ENCODE measurements at places on chromosomes 11 and 22. TPM values are rescaled to one million over a fixed set of nuclear protein-coding genes. Genes with fewer than 3 reads are reported as not detected.

The MMP3 gene
- not detected for total RNA-seq

The RIMBP3B gene
- not detected for total RNA-seq

The RFPL3 gene
- not detected for total RNA-seq

The PATE2 gene
- total RNA-seq: not detected

The MEI1 gene
- 2.3 TPM for total RNA-seq

The C11orf21 gene
- total RNA-seq: 0.15 TPM

The LRRN4CL gene
- 18.3 TPM for total RNA-seq

DNA sequence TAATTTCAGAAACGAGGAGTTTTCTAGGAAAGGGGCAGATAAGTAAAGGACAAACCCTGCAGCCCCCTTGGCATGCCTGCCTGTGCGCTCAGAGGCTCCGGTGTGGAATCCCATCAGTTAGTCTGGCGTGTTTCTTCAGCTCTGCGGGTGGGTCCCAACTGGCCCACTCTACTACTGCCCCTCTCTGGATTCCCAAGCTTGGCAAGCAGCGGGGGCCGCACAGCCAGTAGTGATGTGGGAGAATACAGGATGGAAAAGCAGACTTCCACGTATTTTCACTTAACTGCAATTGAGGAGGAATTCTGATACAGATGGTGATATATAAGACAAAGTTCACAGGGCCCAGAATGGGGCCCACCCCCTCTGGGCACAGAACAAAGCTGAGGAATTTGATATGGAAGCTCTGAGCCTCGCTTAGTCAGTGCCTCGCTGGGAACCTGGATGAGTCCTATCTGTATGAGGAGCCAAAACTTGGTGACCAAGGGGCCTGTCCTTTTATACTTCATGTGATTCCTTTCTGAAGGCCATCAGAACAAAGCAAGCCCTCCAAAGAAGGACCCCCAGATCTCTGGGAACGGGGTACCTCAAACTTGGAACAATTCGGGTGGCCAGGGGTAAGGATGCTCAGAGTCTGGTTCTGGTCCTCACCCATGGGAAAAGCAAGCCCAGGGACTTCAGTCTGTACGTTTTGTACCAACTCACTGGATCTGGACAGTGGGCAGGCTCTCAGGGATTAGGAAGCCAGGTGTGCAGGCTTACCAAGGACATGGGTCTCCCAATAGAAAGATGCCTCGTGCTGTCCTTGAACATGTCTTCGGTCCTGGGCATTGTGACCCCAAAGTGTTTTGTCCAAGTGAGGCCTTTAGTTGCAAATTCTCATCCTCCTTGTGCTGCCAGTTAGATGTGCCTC, 26.0 kb downstream of the RELT start:
- no peak overlapping the region for H3K4me3 ChIP-seq
- no peaks in the 10 kb centered on the region for H3K27me3 ChIP-seq
- no peak for DNase-seq
- H3K27ac ChIP-seq: no peak overlapping the region
- no peaks in the 10 kb centered on the region for H3K4me1 ChIP-seq
- no peaks in the 10 kb centered on the region for H3K36me3 ChIP-seq

- H3K4me3 ChIP-seq: no peak overlapping the region
- peaks cover 28% of the 10 kb centered on the region for H3K36me3 ChIP-seq
- no peak overlapping the region for H3K27ac ChIP-seq
- no peak for DNase-seq
- no peaks in the 10 kb centered on the region for H3K4me1 ChIP-seq
These were observed 35.7 kb downstream of the TBCEL start for GRCh38 chr11:121059605-121060004.

- no peaks in the 10 kb centered on the region for H3K27me3 ChIP-seq
- peak overlapping the region; percentile 10 for H3K4me3 ChIP-seq
- no peaks in the 10 kb centered on the region for H3K36me3 ChIP-seq
- peaks cover 60% of the 10 kb centered on the region for H3K4me1 ChIP-seq
These were observed 712 bp downstream of the CERK start for GRCh38 chr22:46737105-46737975.

- H3K4me3 ChIP-seq: no peak overlapping the region
- DNase-seq: no peak
- no peak overlapping the region for H3K27ac ChIP-seq
- H3K4me1 ChIP-seq: no peaks in the 10 kb centered on the region
These were observed 11.6 kb upstream of the CAPN5 start for GRCh38 chr11:77055101-77055561.

- H3K4me3 ChIP-seq: no peak overlapping the region
- no peaks in the 10 kb centered on the region for H3K36me3 ChIP-seq
- no peak overlapping the region for H3K27ac ChIP-seq
- peaks cover 29% of the 10 kb centered on the region for H3K4me1 ChIP-seq
These were observed 14.2 kb downstream of the PRR33 start for GRCh38 chr11:1877211-1878136.

DNA sequence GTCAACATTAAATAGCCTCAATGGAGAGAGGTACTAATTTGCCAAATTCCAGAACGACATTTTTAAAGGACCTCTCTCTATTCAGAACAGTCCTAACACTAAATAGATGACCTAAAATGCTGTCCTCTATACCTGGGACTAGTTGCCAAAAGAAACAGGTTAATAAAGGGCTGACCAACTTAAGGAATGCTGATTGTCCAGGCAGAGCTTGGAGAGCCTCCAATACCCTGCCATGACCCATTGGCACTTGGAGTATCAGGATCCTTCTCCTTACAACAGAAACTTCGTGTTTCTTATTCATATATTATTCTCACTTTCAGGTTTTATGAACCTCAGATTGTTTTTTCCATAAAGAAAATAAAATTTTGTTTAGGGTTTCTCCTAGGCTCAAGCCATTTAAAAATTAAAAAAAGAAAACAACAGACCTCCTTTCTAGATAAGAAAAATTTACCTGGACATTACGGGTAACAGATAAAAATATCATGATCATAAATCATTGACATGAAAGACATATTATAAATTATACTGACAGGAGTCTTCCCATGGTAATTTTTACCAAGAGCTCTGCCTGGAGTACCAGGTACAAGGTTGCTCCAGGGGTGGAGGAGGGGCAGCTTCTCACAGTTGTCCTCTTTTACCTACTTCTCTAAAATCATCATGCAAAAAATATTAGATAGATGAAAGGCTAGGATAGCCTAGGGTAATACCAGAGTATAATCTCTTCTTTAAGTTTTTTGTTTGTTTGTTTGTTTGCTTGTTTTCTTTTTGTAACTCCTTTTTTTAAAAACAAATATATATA, 2.0 kb downstream of the LRRC4C start:
- DNase-seq: peak; percentile 87
- no peaks in the 10 kb centered on the region for H3K36me3 ChIP-seq
- H3K4me1 ChIP-seq: peaks cover 9% of the 10 kb centered on the region
- peak overlapping the region; percentile 61 for H3K27ac ChIP-seq

DNA sequence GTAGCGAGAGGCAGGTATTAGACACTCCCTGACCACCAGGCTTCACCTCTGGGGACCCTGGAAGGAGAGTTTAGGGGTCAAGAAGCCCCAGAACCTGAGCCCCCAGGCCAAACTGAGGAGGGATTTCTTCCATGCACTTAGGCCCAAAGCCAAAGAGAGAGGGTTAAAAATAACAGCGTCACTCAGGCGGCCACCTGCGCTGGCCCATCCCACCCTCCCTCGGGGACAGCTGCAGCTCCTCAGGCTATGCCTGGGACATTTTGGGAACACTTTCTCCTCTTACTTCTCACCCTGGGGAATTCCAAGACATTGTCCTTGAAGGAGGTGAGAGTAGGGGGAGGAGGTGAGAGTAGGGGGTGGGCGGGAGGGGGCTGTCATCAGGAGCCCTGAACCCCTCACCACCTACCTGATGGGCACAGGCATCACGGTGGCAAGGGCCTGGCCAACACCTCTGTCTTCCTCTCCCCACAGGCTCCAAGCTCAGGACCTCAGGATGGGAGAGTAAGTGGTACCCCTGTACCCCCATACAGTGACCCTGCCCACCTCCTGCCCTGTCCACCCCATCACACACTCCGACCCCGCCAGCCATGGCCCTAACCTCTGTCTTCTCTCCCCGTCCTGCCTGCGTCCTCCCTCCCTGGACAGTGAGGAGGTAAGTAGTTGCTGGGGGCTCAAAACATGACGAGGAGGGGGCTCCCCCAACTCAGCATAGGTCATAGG, 583 bp downstream of the TNNI2 start:
- no peak overlapping the region for H3K27ac ChIP-seq
- no peaks in the 10 kb centered on the region for H3K4me1 ChIP-seq
- DNase-seq: no peak

DNA sequence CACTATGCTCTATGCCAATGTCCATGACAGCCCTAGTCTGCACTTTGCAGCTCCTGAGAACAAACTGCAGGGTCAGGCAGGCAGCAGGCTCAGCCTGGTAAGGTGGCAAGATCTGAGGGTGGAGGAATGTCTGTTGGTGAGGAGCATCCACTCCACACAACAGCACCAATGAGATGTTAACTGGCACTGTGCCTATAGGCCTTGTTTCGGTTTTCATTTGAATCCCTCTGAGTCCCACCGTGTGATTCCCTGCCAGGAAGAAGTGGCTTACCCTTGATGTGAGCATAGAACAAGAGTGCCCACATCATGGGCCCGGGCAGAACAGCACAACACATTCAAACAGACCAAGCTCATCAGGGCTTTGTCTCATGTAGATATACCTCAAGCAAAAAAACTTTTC, 44.1 kb upstream of the CHRM4 start:
- H3K36me3 ChIP-seq: peaks cover 18% of the 10 kb centered on the region
- H3K4me1 ChIP-seq: no peaks in the 10 kb centered on the region
- H3K27me3 ChIP-seq: no peaks in the 10 kb centered on the region
- H3K4me3 ChIP-seq: no peak overlapping the region
- peak; percentile 37 for DNase-seq
- no peak overlapping the region for H3K27ac ChIP-seq

DNA sequence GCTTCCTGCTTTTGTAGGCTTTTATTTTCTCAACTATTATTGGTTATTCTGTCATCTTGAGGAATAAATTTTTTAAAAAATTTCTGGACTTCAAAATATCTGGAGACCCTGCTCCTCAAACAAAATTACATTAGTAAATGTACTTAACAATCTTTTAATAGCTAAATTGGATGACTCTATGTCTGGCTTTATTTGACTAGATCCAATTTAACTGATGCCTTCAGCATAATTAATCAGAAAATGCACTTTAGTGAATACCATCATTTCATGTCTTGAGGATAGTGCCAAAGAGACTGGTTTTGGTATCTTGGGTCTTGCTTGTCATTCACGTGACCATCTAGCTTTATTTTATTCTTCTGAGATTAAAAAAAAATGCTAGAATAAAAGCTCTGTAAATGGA, 1301.2 kb downstream of the JRKL start:
- DNase-seq: no peak
- no peaks in the 10 kb centered on the region for H3K4me1 ChIP-seq
- no peaks in the 10 kb centered on the region for H3K27me3 ChIP-seq
- H3K36me3 ChIP-seq: no peaks in the 10 kb centered on the region
- no peak overlapping the region for H3K27ac ChIP-seq
- H3K4me3 ChIP-seq: no peak overlapping the region

DNA sequence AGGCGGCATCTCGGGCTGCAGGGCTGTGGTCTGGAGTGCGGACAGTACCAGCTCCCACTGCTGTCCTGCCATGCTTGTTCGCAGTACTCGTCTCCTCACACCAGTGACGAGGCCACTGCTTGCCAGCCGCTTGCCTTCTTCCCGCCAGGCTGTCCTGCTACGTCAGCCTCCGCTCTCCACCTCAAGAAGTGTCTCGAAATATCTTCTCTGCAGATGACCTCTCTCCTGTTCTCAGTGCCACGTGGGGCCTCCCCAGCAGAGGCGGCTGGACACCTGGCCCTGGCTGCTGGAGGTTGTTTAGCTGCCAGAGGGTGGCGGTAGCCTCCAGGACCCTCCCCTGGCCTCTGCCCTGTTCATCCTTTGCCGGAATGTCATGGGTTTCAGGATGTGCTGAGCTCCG, 3.1 kb upstream of the CCDC188 start:
- no peak overlapping the region for H3K27ac ChIP-seq
- no peaks in the 10 kb centered on the region for H3K36me3 ChIP-seq
- H3K4me3 ChIP-seq: no peak overlapping the region
- H3K27me3 ChIP-seq: no peaks in the 10 kb centered on the region

DNA sequence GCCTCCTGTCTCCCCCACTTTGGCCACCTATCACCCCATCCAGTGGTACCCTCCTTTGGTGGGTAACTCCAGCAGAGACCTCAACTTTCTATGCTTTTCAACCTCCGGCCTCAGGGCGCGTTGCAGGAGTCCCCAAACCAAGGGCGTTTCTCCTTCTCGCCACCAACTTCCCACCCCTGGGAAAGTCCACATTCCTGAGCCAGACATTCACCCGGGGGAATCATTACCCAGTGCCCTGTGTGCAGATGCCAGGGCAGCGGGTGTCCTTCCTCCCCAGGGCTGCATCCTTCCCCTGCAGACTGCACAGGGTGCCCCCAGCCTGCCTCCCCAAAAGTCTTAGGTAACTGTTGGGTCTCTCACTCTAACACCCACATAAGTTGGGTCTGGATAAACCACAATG, 26.4 kb downstream of the MYEOV start:
- no peaks in the 10 kb centered on the region for H3K4me1 ChIP-seq
- H3K36me3 ChIP-seq: no peaks in the 10 kb centered on the region
- no peak overlapping the region for H3K27ac ChIP-seq
- no peak overlapping the region for H3K4me3 ChIP-seq
- no peak for DNase-seq

DNA sequence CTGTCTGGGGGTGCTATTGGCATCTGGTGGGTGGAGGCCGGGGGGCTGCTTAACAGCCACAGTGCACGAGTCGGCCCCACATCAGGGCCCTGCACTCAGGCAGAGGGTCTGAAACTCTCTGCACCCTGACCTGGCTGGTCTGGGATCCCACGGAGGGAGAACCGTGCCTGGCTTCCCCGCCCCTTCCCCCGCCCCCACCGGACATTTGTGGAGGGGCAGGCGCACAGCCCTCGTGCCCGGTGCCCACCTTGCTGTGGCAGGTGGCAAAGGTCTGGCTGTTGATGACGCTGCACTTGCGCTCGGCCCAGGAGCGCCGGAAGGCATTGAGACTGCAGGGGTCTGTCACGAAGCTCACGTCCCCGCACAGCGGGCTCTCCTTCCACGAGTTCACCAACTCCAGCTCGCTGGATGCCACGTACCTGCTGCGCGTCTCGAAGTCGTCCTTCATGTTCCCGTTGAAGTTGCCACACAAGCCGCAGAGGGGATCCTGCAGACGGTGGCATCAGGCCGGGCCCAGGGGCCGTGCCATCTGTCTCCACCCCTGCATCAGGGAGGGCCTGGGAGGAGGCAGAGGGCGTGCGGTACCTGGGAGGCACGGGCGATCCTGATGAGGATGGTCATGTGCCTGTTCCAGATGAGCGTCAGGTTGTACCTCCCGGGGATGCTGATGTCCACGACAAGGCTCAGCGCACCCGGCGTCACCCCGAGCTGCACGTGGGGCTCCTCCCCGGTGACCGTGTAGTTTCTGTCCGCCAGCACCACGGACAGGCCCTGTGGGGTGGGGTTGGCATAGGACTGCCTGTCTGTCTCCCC, 11.7 kb downstream of the MUC6 start:
- no peak for DNase-seq
- no peaks in the 10 kb centered on the region for H3K4me1 ChIP-seq
- H3K27ac ChIP-seq: no peak overlapping the region
- H3K36me3 ChIP-seq: no peaks in the 10 kb centered on the region
- H3K4me3 ChIP-seq: no peak overlapping the region
